Lung microvascular endothelial cell (primary cell): ENCODE measurements at places on chromosomes 3 and 15.

DNA sequence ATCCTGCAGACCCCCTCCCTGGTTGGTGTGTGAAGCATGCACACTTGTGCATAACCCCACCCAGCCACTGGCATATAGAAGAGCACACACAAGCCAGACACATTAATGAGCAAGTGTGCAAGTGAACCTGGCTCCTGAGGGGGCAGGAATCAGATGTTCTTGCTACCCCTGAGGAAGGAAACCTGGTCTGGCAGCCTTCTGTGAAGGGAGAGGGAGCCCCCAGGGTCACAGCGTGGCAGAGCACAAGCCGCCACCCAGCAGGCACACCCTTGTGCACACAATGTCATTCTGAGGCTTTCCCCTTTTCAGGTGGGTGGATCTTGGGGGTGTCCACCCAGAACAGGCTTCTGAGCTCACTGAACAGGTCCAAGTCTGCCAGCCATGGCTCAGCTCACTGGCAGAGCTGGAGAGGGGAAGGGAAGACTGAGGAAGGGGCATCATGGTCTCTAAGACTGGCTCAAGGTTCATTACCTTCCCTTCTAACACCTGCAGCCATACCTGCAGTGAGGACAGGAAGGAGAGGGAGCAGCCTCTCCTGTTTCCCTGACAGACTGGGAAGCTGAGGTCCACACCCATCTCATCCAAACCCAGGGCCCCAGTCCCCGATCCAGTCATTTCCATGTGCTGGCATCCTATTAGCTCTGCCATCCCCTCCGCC, 31.6 kb upstream of the SEMA3F start:
- DNase-seq = no peak

GRCh38 chr3:114080201-114080600, 23.7 kb downstream of the QTRT2 start:
- no peak for DNase-seq

GRCh38 chr3:37349640-37350039, 175.3 kb upstream of the LRRFIP2 start:
- no peak for DNase-seq

DNA sequence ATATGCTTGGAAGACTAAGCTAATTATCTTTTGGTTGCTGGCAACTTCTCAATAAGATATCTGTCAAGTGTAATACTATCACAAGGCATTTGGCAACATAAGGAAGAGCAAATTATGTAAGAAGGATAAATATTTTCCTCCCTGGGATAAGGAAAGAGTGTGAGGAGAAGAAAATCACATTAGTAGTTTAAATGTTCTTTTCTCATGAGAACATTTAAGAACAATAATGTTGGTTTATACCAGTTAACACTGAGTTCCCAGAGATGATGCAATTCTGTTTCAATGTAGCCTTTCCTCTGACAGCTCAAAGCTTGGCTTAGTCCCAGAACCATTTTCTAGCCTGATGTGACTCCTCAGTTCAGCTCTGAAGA, 66.1 kb upstream of the NPHP3 start:
- peak; percentile 64 for DNase-seq

- DNase-seq = no peak
Measured at GRCh38 chr3:27391796-27392195, 22.6 kb upstream of the NEK10 start.

DNA sequence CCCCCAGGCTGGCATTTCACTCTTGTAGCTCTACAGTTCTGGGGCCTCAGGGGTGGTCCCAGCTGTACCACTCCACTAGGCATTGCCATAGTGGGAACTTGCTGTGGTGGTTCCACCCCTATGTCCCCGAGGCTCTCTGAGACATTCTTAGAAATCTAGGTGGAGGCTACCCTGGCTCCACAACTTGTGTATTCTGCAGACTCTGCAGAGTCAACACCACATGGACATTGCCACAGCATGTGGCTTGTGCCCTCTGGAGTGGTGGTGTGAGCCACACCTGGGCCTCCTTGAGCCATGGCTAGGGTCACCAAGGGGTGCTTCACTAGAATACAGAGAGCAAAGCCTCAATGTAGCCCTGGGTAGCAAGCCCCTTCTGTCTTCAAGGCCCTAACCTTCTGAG, 54.4 kb upstream of the STRIT1 start:
- DNase-seq = no peak

DNA sequence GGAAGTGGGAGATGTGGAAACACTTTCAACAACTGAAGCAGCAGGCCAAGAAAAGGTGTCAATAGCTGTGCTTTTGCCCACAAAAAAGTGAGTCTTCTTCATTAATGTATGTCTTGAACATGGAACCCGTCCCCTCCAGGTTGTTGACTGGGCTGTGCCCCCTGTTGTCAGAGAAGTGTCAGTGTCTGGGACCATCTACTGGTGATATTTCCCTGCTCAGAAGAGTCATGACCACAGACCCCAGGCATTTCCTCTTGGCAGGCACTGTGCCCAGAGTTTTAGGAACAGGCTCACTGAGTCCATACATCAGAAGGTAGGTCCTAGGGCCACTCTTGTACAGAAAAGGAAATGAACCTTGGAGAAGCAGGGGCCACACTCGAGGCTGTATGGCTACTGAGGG, 54.8 kb upstream of the LARS2 start:
- DNase-seq = no peak

GRCh38 chr15:57388464-57388863, 12.2 kb downstream of the CGNL1 start:
- DNase-seq = no peak

- DNase-seq = peak; percentile 64
Measured at GRCh38 chr3:179421500-179421899, 29.8 kb downstream of the GNB4 start.

GRCh38 chr15:50247819-50248655, 17.5 kb downstream of the HDC start:
- DNase-seq = no peak

GRCh38 chr3:193947596-193947995, 188.4 kb upstream of the HES1 start:
- DNase-seq = no peak
